ENCODE measurements at places on chromosomes 3 and 15.

DNA sequence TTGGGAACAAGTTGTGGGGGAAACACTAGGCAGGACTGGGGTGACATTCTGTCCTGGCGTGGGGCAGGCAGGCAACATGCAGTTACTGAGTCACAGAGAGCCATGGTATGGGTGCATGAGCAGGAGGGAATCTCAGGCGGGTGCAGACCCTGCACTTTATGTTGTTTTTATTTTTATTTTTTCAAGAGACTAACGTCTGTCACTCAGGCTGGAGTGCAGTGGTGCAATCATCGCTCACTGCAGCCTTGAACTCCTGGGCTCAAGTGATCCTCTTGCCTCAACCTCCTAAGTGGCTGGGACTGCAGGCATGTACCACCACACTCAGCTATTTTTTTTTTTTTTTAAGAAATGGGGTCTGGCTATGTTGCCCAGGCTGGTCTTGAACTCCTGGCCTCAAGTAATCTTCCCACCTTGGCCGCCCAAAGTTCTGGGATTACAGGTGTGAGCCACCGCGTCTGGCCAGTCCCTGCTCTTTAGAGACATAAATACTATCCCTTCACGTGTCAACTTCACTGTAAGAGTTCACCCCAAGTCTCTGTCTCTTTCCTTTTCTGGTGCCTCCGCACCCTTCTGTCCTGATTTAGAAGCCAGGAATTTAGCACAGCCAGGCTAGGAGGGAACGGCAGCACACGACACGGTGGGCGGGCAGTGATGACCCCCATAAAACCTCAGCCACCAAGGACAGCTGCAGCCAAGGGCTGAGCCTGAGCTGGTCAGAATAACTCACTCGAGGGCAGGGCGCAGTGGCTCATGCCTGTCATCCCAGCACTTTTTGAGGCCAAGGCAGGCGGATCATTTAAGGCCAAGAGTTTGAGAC lies 72.8 kb upstream of the IQSEC1 start:
- no peak for DNase-seq

DNA sequence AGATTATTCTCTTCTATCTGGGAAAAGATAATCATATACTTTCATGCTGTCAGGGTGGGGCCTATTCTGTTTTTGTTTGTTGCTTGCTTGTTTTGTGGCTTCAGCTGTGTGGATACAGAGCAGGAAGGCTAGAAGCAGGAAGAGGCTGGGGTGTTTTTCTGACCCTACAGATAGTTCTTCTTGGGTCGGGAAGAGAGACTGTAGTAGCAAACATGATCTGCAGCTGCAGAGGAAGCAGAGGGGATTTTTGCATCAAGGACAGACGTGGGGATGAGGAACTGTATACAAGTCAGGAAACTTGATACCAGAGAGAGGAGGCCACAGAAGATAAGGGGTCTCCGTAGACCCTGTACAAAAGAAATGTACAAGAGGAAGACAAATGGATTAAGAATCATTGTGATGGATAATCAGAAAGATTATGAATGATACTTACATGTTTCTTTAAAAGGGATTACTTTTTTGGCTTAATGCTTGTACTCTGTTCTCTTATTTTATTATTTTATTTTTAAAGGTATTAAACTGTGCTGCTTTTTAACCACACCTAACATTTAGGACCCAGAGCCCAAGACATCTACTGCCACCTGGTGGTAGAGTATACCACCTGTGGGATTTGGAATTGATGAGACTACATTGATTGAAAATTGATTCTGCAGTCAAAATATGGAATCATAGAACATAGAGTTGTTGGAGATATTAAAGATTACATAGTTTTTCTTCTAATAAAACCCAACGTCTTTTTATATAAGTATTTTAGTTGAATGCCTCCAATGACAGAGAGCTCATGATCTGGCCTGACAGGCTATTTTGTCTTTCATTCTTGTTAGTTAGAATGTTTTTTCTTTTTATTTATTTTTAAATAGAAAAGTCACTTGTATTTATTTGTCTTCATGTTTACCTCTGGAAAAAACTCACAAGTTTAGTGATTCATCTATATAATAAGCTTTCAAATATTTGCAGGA lies 87.3 kb upstream of the ROPN1 start:
- peak; percentile 35 for DNase-seq

DNA sequence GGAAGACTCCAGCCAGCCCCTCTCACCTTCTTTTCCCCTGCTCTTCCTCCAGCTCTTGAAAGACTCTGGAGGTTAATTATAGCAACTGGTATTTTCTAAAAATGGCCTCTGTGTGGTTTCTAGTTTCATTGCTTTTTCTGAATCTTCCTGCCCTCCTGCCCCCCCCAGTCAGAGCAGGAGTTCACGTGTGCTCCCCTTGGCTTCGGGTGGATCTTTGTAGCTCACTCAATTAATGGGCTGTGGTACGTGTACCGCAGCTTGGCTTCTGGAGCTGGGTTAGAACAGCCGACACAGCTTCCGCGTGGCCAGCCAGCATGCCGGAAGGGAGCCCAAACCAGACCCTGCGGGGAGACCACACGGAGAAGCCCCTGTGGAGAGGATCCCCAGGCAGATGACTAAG lies 31.5 kb downstream of the TM2D3 start:
- DNase-seq = no peak

GRCh38 chr3:194386648-194387047 lies 12.4 kb downstream of the GP5 start:
- no peak for DNase-seq

DNA sequence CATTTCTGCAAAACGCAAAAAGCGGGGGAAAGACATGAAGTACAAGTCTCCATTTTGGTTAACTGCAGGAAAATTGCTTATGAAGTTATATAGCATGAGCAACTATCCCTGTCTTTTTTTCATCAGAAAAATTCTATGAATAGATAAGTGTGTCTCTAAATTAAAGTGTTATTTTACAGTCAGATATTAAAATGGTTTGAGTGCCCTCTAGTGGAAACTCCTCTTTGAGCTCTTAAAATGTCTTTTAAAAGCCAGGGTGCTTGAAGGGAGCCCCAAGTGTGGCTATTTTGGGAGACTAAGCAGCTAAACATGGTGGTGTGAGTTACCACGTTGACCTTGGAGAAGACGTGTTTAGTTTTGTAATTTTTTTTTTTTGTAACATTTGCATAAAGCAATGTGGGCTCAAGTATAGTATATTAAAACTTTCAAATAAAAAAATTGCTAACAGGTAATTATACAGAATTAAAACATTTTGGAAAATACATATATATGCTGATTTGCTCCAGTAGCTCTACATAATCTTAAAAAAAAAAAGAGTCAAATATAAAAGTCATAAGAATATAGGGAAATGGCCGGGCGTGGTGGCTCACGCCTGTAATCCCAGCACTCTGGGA lies 77.2 kb downstream of the PPP2R3A start:
- no peak for DNase-seq

GRCh38 chr3:101720851-101721840 lies 3.3 kb upstream of the CEP97 start:
- DNase-seq = no peak

DNA sequence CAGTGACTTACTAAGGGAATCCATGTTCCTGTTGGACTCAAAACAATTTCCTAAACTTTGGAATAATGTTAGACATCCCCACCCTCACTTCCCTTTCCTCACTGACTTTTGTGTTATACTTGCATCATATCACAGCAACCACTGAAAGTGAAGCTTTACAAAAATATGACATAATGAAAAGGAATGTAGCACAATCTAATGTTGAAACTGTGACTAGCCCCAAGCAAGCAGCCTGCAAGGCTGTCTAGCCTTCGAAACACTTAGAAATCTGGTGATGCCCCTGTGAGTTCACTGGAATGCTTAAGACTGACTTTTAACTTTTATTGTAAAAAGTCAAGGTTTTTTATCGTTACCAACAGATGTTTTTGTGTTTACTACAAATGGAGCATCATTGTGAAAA lies 203.7 kb upstream of the ZNF385D start:
- DNase-seq = no peak

DNA sequence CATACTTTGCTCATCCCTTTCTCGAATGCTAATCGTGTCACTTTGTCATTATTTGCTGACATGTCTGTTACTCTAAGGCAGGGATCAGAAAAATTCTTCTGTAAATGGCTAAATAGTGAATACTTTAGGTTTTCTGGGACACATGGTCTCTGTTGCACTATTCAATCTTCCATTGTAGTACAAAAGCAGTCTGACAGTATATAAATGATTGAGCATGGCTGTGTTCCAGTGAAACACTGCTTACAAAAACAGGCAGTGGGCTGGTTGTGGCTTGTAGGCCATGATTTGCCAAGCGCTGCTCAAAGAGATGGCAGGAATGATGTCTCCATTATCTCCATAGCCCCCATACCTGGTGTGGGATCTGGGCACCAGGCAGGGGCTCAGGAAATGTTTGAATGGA lies 45.6 kb downstream of the TMEM266 start:
- DNase-seq = no peak

- DNase-seq = no peak
Observed at GRCh38 chr3:11651900-11652299, 8.2 kb upstream of the VGLL4 start.

GRCh38 chr3:9398700-9399336 lies 1.4 kb downstream of the SETD5 start:
- DNase-seq = peak; percentile 34

GRCh38 chr3:87145553-87145952 lies 81.6 kb upstream of the CHMP2B start:
- peak; percentile 24 for DNase-seq

GRCh38 chr3:79086514-79086913 lies 681.3 kb downstream of the ROBO1 start:
- DNase-seq = peak; percentile 42

GRCh38 chr15:98690272-98690950 lies 42.1 kb downstream of the IGF1R start:
- DNase-seq = no peak

Measured in activated CD8-positive, alpha-beta T cell treated with anti-CD3 and anti-CD28 coated beads, Interleukin-2, amount 10 ng/mL, durations not matched to agents 7 days and 5 days (primary cell).